ENCODE measurements at places on chromosomes 4 and X.

DNA sequence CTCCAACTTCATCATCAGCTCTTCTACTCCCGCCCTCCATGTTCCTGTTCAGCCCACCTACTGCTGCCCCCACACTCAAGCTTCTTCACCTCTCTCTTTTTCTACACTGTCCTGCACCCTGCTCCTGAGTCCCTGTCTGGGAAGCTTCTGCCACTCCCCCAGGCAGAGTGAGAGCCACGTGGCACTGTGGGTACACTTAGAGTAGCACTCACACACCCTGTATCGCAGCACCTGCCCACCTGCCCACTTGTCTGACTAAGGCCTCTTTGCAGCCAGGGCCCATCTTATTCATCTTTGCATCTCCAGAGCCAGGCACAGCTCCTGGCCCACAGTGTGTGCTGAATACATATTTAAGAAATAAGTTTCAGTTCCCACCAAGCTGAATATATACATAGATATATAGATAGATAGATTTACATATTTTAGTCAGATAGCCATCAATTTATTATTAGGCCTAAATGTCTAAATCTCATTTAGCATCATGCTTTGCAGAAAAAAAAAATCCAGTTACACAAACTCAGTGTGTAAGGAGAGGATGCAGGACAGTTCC lies 24.9 kb downstream of the CCDC149 start:
- H3K4me3 ChIP-seq = no peak overlapping the region
- H3K4me1 ChIP-seq = no peaks in the 10 kb centered on the region
- DNase-seq = no peak
- no peaks in the 10 kb centered on the region for H3K27me3 ChIP-seq
- no peaks in the 10 kb centered on the region for H3K36me3 ChIP-seq

GRCh38 chrX:794311-794710 lies 163.7 kb downstream of the SHOX start:
- DNase-seq = no peak
- no peak overlapping the region for H3K27ac ChIP-seq
- H3K36me3 ChIP-seq = no peaks in the 10 kb centered on the region
- no peak overlapping the region for H3K4me3 ChIP-seq

DNA sequence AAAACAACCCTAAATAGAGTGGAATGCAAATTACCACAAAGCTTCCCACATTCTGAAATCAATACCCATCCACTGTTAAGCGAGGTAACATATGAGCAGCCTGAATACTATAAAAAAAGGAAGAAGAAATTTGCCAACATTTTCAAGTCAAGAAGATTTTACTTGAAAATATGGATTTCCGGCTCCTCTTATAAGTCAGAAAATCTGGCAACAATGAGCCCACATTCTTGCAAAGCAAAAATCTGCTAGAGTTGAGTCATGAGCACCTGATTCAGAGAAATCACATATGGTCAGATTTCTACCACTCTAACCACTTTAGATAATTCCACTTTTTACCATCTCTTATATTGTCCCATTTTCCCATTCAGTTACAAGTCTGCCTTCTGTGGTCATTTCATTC lies 395.7 kb downstream of the DTHD1 start:
- H3K27ac ChIP-seq = no peak overlapping the region
- H3K36me3 ChIP-seq = no peaks in the 10 kb centered on the region
- H3K4me3 ChIP-seq = no peak overlapping the region
- no peaks in the 10 kb centered on the region for H3K27me3 ChIP-seq
- H3K4me1 ChIP-seq = no peaks in the 10 kb centered on the region

GRCh38 chrX:39125834-39126233 lies 324.6 kb downstream of the MID1IP1 start:
- DNase-seq = no peak
- no peaks in the 10 kb centered on the region for H3K27me3 ChIP-seq
- H3K27ac ChIP-seq = no peak overlapping the region
- H3K4me1 ChIP-seq = no peaks in the 10 kb centered on the region

DNA sequence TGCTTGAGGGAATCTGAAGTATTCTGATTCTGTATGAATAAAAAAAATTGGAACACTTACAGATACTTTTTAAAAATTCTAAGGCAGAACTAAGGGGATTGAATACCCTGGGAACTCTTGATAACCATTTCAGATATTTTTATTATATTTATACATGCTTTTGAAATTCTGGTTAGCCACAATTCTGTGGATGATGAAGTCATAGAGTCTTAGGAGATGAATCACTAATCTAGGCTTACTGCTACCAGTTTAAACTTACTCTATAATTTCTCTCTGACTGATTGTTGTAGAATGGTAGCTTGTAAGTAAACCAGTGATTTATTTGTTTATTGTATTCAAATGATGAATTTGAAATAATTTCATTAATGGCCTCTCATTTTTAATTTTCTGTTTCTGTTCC lies 11.4 kb upstream of the SLAIN2 start:
- H3K4me3 ChIP-seq = no peak overlapping the region
- H3K36me3 ChIP-seq = no peaks in the 10 kb centered on the region
- H3K4me1 ChIP-seq = no peaks in the 10 kb centered on the region
- peaks cover 17% of the 10 kb centered on the region for H3K27me3 ChIP-seq
- DNase-seq = no peak

- H3K27ac ChIP-seq = no peak overlapping the region
- peaks cover 6% of the 10 kb centered on the region for H3K4me1 ChIP-seq
- peaks cover 3% of the 10 kb centered on the region for H3K36me3 ChIP-seq
- H3K4me3 ChIP-seq = no peak overlapping the region
Measured at GRCh38 chrX:47605024-47605423, 14.6 kb downstream of the SYN1 start.

GRCh38 chr4:89617317-89617716 lies 219.6 kb downstream of the SNCA start:
- H3K27me3 ChIP-seq = no peaks in the 10 kb centered on the region
- no peaks in the 10 kb centered on the region for H3K4me1 ChIP-seq
- no peak for DNase-seq
- H3K27ac ChIP-seq = no peak overlapping the region
- H3K36me3 ChIP-seq = no peaks in the 10 kb centered on the region
- H3K4me3 ChIP-seq = no peak overlapping the region

DNA sequence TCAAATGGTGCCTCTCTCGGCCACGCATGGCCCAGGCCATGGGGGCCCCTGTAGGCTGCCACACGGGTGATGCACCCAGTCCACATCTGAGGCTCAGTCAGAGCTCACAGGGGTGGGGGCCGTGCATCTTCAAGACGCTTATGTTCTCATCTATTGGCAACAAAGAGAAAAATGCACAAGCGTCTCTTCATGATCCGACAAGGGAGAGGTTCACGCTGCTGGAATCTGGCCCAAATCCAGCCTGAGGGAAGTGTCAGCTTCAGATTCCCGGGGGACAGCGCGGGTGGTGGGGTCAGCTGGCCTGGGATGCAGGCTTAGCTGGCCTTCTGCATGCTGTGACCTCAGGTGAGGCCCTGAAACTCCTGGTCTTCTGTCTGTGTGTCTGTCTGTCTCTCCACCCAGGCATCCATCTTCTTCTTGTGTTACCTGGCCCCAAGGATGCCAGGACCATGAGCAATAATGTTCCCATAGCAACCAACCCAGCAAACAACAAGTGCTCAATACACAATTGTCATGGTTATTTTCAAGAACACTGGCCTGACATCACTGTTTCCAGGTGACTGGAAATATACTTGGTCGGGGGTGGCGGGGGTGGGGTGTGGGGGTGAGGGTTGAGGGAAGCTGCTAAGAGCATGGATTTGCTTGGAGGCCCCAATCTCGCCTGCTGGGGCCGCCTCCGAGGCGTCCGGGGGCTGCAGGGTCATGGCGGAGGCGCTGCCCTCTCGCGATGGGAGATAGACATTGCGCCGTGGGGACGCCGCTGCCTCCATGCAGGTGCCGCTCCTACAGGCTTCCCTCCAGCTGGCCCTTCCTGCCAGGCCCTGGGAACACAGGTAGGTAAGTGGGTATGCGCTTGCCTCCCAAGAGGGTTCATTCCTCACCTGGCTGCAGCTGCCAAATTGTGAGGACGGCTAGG lies 48.3 kb downstream of the ABLIM2 start:
- peaks cover 3% of the 10 kb centered on the region for H3K4me1 ChIP-seq
- no peak overlapping the region for H3K4me3 ChIP-seq
- no peak overlapping the region for H3K27ac ChIP-seq

DNA sequence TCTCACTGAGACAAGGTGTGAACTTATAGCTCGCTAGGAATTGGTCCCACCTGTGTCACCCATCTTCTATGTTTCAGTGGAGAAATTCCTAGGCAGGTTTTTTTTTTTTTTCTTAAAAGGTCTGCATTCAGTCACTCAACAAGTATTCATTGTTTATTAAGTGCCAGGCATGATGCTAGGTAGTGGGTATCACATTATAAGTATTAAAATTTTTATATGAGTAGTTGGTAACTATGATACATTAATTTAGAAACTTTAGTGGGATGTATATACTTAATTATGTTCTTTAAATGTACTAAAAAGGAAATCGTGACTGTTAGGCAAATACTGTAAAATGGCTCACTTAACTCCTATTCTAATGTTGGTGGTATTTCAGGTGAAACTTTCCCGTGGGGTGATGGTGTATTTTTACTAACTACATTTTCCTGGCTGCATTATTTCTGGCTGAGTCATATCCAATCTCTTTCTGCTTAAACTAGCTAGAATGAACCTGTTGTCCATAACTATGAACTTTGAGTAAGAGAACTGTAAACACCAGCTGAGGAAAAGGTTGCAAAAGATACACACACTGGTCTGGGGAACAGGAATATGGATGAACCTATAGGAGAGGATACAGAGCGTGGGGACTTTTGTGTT lies 49.3 kb upstream of the MED14 start:
- H3K36me3 ChIP-seq = no peaks in the 10 kb centered on the region
- no peak for DNase-seq
- no peak overlapping the region for H3K4me3 ChIP-seq
- no peaks in the 10 kb centered on the region for H3K27me3 ChIP-seq

GRCh38 chrX:100928660-100929613 lies at the start of gene XKRX:
XKRX (minus strand) TSS chrX:100928917; CDS start chrX:100928304, 613 bp downstream.
- H3K27ac ChIP-seq = peak within 1 kb of the TSS; percentile 78
- H3K4me1 ChIP-seq = peaks cover 43% of the 10 kb centered on the region
- H3K27me3 ChIP-seq = no peaks in the 10 kb centered on the region
- DNase-seq = peak; percentile 42

DNA sequence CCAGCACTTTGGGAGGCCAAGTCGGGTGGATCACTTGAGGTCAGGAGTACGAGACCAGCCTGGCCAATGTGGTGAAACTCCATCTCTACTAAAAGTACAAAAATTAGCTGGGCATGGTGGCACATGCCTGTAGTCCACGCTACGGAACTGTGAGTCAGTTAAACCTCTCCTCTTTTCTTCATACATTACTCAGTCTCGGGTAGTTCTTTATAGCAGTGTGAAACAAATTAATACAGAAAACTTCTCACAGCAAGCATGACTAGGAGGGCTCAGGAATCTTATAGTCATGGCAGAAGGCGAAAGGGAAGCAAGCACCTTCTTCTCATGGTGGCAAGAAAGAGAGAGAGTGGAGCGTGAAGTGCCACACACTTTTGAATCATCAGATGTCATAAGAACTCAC lies 358.9 kb downstream of the NLGN4X start:
- no peak for DNase-seq
- H3K4me3 ChIP-seq = no peak overlapping the region
- H3K27me3 ChIP-seq = no peaks in the 10 kb centered on the region
- no peaks in the 10 kb centered on the region for H3K36me3 ChIP-seq

- DNase-seq = no peak
- no peaks in the 10 kb centered on the region for H3K27me3 ChIP-seq
- H3K4me3 ChIP-seq = no peak overlapping the region
- H3K4me1 ChIP-seq = no peaks in the 10 kb centered on the region
- no peak overlapping the region for H3K27ac ChIP-seq
Measured at GRCh38 chr4:112973750-112974251, 75.7 kb upstream of the ANK2 start.

DNA sequence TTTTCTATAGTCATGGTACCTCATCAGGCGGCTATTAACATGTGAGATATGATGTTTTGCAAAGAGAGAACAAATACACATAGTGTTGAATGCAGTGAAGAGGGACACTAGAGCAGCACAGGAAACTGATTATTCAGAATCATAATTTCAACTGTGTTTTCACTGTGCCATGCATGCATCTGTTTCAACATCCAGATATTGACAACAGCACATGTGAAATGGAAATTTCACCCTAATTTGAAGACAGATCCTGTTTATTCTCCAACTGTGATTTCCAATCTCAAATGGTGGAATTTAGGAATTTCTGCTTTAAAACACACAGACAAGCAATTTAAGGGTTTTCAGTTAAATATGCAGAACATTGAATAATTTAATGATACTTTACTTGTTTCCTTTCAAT lies 288.6 kb downstream of the KCTD8 start:
- no peak overlapping the region for H3K27ac ChIP-seq
- no peaks in the 10 kb centered on the region for H3K4me1 ChIP-seq
- H3K27me3 ChIP-seq = no peaks in the 10 kb centered on the region
- no peak overlapping the region for H3K4me3 ChIP-seq

DNA sequence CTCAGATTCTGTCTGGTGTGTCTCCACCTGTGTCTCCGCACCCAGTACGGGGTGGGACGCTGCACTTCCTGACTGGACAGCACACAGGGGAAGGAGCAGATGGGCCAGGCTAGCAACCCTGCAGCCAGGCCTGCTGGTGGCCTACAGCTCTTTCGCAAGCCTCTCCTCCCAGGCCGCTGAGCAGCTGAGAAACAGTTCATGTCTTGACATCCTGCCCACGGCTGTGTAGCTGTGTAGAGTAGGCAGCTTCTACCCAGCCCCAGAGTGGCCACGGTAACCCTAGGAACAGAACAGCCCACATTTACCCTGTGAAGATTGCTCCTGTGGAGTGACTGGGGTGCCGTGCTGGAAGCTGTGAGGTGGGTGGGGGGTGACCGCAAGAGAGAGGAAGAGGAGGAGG lies 38.9 kb downstream of the CCNQ start:
- no peak overlapping the region for H3K4me3 ChIP-seq

DNA sequence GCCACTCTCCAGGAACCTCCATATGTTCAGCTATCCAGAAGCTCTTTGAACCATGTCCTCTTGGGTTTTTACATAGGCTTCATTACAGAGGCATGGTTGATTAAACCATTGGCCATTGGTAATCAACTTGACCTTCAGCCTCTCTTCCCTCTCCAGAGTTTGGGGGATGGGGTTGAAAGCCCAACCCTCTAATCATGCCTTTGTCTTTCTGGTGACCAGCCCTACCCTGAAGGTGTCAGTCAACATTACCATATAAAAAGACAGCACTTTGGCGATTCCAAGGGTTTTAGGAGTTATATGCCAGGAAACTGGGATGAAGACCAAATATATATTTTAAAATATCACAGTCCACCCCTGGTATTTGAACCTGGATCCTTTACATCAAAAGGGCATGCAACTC lies 222.5 kb downstream of the CHIC1 start:
- H3K27me3 ChIP-seq = peaks cover 9% of the 10 kb centered on the region
- H3K4me1 ChIP-seq = no peaks in the 10 kb centered on the region
- H3K27ac ChIP-seq = no peak overlapping the region
- DNase-seq = no peak

DNA sequence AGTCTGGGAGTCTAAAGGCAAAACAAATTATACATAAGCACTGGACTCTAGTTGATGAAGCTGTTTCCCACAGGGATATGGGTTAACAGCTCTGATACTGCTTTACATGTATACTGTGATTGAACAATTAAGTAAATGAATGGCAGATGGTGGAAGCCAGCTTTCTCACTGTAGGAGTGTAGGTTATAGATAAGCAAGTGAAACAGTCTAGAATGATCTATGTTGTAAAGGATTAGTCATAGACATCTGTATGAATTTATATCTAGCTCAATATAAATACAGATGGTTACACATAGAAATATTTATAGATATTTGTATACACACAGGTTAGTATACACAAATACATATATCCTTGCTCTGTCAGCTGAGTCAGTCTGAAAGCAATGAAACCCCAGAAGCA lies 276.1 kb downstream of the PPARGC1A start:
- no peaks in the 10 kb centered on the region for H3K27me3 ChIP-seq
- H3K27ac ChIP-seq = no peak overlapping the region
- no peaks in the 10 kb centered on the region for H3K36me3 ChIP-seq

GRCh38 chr4:40264995-40265909 lies 68.4 kb downstream of the RHOH start:
- no peak for DNase-seq
- no peak overlapping the region for H3K27ac ChIP-seq
- H3K4me1 ChIP-seq = peaks cover 46% of the 10 kb centered on the region
- H3K36me3 ChIP-seq = no peaks in the 10 kb centered on the region
- H3K27me3 ChIP-seq = no peaks in the 10 kb centered on the region

All from naive B cell (primary cell).